ENCODE measurements at places on chromosomes 11 and 22.

DNA sequence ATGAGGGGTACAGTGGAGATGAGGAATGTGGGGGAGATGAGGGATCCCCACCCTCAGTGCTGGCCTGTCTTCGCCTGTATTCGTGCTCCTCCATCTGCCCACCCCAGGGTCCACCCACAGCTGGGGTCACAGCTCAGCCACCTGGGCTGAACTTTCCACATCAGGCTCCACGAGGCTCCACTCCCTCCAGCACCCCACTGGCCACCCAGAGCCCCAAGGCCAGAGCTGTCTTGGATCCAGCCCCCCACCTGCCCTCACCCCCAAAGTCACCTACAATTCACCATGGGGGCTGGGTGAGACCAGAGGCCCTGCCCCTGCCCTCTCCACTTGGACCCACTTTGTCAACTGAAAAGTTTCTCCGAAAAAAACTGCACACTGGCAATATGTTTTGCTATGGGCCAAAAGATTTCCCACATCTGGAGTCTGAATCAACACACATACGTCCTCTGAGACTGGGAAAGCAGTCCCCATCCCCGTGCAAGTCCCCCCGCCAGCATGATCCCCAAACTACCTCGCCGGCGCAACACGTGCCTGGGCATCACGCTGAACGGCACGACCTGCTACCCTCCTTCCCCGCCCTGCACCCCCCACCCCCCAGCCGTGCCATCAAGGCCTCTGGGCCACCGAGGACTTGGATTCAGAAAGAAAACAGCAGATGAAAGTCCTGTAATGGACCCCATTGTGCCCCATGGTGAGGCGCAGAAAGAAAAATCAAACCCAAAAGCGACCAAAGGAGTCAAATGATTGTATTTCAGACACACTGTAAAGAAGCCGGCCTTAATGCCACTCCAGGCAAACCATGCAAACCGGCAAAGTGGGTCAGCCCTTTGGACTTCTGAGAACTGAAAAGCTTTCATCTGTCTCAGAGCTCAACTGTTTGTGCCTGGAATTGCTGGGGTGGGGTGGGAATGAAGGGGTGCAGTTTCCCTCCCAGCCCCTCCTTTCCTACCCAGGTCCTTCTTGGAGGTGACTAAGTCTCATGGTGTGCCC, 16.5 kb upstream of the GAL start:
- DNase-seq = no peak

GRCh38 chr11:124538019-124538418, 5.4 kb downstream of the OR8B12 start:
- no peak for DNase-seq

DNA sequence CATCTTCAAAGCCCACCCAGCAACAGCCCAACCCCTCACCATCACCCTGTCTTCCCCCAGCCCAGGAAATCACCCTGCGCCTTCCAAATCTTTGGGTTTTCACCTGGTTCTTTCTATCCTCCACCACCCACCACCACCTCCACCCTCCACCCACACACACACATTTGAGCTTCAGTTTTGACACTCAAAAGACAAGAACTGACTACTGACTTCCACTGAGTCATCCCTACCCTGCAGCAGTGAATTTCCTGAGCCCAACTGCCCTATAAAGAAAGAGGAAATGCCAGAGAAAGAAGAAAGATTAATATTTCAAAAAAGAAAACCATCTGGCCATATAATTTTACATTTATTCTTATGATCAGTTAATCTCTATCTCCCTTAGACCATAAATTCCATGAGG, 137.5 kb downstream of the CHST1 start:
- DNase-seq = no peak

GRCh38 chr11:80136991-80137390, 696.2 kb upstream of the TENM4 start:
- DNase-seq = no peak

- no peak for DNase-seq
Measured at GRCh38 chr11:111665777-111666176, 63.5 kb downstream of the SIK2 start.

DNA sequence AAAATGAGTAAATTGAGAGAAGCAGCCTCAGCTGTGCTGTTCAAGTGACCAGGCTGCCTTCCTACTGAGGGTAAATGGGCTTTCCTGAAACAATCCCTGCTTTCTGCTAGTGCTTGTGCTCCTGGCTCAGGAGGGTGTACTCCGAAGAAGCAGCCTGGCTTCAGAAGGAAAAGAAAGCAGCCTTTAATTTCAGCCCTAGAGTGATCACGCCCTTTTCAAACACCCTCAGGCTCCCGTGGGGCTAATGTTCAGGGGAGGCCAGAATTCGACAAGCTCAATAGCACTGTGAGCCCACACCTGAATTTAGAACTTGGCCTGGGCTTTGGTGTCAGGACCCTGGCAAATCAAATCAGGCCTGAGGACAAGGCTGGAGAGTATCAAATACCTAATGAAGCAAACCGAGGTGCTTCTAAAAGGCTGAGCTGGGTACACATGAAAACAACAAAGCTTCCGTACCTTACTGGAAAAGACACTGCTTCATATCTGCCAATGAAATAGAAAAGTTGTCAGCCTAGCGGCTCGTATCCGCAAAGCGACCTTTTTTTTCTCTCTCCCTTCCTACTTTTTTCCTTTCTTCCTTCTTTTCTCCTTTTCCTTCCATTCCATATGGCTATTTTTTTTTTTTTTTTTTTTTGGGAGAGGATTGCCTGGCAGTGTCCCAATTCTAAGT, 387.8 kb downstream of the SOX6 start:
- no peak for DNase-seq

DNA sequence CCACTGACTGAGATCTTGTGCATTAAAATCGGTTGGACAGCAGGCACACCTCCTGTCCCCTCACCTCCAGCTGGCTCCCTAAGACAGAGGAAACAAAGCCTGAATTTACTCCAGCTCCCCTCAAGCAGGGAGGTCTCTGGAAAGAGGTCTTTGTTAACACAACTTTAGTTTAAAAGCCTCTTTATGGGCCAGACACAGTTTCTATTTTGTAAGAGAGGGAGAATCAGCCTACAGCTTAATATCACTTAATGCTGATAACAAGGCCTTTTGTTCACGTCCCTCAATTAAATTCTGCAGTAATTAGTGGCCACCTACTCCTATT, 36.3 kb downstream of the PLEKHA7 start:
- DNase-seq = no peak

GRCh38 chr11:101321222-101321621, 191.6 kb upstream of the PGR start:
- no peak for DNase-seq

DNA sequence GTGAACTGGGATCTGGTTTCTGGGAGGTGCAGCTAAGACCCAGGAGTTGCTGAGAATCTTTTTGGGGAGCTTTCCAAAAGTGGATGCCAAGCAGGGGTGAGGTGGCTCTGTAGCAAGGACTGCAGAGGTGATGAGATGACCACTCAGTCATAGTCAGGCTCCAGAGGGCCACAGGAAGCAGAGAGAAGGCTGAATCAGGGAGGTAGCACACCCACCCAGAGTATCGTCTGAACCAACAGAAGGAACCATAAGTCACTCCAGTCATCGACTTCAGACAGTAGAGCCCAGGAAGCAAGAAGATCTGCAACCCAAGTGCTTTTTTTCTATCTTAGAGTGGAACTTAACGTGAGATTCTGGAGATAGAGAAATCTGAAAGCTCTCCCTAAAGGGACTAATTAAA, 335.7 kb upstream of the MPPED2 start:
- DNase-seq = no peak

- no peak for DNase-seq
Measured at GRCh38 chr11:20661445-20661844, 7.9 kb upstream of the NELL1 start.

DNA sequence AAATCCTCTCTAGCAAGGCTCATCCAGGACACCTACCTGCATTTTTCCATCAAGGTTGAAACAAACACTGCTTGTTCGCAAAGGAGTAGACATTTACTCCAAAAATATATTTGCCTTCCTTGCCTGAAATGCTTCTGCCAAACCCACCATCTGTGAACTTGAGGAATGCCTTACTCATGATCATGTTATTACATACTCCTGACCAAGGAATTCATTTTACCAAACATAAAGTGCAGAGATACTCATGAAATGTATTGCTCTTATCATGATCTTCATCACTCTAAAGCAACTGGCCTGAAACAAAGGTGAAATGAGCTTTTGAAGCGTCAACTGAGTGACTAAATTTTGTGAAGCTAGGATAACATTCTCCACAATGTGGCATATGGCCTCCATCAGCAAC, 243.1 kb upstream of the CCDC179 start:
- no peak for DNase-seq

DNA sequence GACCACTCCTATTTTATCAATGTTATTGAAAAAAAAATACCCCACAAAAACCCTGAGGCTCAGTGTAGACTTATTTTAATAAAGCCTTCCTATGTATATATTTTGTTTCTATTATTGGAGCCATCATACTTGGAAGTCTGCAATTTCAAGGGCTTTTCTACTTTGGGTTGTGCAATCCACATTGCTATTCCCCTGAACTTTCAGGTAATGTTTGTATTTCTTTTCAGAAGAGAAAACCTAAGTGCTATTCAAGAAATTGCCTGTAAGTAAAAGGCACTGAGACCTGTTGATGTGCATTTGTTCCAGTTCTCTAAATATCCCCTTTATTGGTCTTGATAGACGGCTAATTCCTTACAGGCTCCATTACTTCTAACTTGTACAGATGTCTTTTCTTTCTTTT, 280.7 kb upstream of the RAG2 start:
- DNase-seq = no peak

DNA sequence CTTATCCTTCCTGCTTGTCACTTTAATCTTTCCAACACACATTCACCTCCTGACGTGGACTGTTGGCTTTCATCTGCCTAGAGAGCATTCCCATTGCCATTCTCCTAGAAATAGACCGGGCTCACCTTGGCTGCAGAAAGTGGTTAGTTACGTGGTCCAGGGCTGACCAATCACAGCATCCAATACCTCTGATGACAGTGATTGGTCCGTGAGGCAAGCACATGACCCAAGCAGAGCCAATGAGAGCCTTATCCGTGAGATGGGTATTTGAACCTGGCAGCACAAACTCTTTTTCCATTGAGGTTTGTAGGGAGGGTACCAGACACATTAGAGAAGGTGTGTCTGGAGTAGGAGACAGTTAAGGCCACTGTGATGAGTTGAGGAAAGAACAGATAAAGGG, 85.8 kb downstream of the MIAT start:
- no peak for DNase-seq

DNA sequence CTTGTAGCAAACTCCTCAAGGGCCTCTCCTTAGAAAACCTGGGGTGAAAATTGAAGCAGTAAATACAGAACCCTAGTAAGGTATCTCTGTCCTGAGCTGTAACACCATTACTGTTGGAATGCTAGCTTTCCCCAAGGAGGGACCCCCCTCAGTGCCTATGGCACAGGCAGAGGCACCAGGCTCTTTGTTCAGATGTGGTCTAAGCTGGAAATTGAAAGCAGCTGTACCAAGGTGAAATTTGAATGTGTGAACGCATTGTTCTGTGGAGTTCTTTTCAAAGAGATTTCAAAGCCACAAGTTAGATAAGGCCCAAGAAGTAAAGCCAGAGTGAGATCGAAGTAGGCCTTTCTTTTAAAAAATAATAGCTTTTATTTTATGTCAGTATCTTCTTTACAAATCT, 71.9 kb upstream of the HORMAD2 start:
- no peak for DNase-seq

GRCh38 chr11:58980159-58980843, 41.0 kb downstream of the GLYATL1 start:
- no peak for DNase-seq
